Right hindlimb (tissue), 1 donor: ENCODE measurements at places on chromosomes 2 and 18.

- DNase-seq = no peak
These were observed 28.4 kb downstream of the BOLA3 start for GRCh38 chr2:74119339-74119738.

GRCh38 chr2:12604341-12604740 is 112.4 kb upstream of the TRIB2 start:
- DNase-seq = no peak

DNA sequence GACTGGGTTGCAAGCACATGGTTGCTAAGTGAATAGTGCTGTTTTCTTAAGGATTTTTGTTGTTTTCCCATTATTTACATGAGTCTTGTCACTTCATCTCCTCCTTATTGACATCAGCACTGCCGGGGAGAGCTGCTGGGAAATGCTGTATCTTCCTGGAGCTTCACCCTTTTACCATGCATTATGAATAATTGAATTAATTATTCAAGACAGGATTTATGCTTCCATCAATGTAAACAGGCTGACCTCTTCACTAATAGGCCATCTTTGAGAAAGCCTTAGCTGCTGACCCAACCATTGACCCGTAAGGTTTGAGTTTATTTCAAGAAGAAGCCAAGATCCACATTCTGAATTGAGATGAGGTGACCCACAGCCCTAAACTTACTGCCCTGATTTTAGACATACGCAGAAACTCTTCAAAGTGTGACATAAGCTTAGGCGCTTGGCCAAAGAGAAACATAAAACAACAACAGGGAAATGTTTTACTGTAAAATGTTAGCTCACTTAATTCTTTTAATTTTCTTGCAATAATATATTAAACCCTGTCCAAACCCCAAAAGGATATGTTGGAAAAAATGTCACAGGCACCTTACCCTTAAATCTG is 365.5 kb upstream of the SYT4 start:
- peak; percentile 21 for DNase-seq

- no peak for DNase-seq
These were observed 41.4 kb upstream of the SMAD7 start for GRCh38 chr18:48992133-48992532.

- no peak for DNase-seq
These were observed 196.9 kb upstream of the RAB6C start for GRCh38 chr2:129782633-129782990.

GRCh38 chr2:138223319-138223718 is 259.0 kb downstream of the HNMT start:
- no peak for DNase-seq

GRCh38 chr18:23730857-23731256 is 41.6 kb downstream of the LAMA3 start:
- DNase-seq = no peak

GRCh38 chr2:233075966-233076339 is 15.8 kb downstream of the INPP5D start:
- no peak for DNase-seq
